Activated T-cell treated with anti-CD3 and anti-CD28 coated beads for 4 hours (primary cell): ENCODE measurements at places on chromosomes 4 and X.

- DNase-seq: no peak
These were observed 89.6 kb downstream of the SORCS2 start for GRCh38 chr4:7281691-7282665.

GRCh38 chrX:42540146-42540545, 237.8 kb downstream of the PPP1R2C start:
- DNase-seq: no peak

- DNase-seq: no peak
These were observed 144.9 kb downstream of the FHIP1A start for GRCh38 chr4:151553874-151554273.

DNA sequence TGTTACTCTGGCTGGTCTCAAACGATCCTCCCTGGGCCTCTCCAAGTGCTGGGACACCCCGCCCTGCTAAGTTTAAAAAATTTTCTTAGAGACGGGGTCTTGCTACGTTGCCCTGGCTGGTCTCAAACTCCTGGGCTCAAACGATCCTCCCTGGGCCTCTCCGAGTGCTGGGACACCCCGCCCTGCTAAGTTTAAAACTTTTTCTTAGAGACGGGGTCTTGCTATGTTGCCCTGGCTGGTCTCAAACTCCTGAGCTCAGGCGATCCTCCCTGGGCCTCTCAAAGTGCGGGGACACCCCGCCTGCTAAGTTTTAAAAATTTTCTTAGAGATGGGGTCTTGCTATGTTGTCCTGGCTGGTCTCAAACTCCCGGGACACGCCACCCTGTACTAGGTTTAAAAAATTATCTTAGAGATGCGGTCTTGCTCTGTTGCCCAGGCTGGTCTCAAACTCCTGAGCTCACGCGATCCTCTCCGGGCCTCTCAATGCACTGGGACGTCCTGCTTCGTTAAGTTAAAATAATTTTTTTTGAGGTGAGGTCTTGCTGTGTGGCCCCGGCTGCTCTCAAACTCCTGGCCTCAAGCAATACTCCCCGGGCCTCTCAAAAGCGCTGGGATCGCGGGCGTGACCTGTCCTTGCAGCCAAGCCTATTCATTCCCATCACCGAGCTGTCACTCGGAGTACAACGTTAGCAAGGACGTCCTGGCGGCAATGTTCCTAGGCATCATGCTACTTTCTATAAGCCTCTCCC, 1.1 kb downstream of the SLC25A6 start:
- no peak for DNase-seq

DNA sequence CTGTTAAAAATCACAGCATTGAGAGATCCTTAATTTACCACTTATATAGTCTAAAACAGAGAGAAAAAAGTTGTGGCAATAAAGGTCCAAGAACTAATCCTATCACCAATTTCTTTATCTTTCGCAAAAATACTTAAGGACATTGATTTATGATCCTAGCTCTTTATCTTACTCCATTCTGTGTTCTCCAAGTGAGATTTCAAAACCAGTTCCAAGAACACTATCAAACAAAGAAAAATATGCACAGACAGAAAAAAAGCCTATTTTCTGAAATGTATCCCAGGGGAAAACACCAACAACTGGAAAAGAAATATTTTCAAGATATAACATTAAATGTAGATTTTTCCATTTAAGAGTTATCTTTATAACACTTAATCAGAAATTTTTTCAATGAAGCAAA, 172.8 kb downstream of the APBB2 start:
- no peak for DNase-seq

- no peak for DNase-seq
These were observed 167.8 kb downstream of the AFAP1 start for GRCh38 chr4:7771541-7772507.

DNA sequence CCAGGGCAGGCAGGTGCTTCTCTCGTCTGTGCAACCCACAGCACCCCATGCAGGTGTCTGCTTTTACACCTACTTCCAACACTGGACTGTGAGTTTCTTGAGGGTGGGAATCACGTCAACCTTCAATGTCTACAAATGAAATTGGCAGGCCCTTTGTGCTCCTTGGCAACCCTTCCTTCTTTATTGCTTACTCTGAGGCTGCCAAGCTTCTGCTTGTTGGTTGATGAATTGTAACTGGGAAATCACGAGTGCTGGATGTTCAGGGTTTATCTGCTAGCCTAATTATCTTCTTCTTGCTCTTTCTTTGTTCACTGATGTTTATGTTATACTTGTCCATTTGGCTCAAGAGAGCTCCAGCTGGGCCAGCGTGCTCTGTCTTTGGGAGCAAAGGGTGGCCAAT, 2.5 kb upstream of the DGAT2L6 start:
- no peak for DNase-seq

- DNase-seq: no peak
These were observed 25.4 kb upstream of the ACSL1 start for GRCh38 chr4:184851200-184851541.

DNA sequence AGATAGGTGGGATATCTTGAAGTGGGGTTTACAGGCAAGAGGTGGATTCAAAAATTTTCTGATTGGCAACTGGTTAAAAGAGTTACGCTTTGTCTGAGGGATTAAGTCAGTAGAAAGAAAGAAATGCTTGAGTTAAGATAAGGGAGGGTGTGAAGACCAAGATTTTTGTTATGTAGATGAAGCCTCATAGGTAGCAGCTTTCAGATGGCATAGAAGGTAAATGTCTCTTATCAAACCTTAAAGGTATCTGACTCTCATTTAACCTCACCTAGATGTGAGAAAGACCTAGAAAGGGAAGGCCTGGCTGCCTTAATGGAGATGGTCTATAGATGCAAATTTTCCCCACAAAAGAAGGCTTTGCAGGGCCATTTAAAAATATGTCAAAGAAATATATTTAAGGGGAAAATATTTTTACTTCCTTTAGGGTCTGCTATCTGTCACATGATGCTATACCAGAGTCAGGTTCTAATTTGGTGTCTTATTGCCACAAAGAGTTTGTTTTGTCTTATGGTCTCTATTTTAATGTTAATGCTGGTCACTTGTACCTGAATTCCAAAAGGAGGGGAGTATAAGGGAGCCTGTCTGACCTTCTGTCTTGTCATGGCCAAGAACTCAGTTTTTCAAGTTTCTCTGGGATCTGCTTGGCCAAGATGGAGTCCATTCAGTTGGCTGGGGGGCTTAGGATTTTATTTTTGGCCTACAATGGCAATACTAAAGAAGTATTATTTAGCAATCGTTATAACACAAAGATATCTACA, 699.1 kb upstream of the AMOT start:
- no peak for DNase-seq

DNA sequence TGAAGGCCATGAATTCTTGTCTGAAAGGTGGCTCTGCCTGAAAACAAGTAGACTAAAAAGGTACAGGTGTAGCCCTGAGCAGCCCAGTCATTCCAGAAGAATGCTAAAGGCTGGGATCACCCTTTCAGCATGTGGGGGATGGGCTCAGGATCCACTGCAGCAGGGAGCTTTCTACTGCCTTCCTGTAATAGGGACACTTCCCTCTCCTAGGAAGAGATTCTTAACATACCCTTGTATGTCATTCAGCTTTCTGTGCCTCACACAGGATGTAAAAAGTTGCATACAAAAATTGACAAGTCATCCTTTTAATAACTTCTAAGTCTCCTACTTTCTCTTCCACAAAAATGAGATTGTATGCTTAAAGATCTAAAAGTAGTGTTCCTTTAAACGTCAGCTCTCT, 123.3 kb downstream of the ZNF518B start:
- no peak for DNase-seq

GRCh38 chr4:60757986-60758680, 442.0 kb upstream of the ADGRL3 start:
- DNase-seq: no peak

GRCh38 chr4:26176598-26177149, 144.1 kb upstream of the RBPJ start:
- no peak for DNase-seq

GRCh38 chr4:169869490-169869889, 111.7 kb upstream of the HPF1 start:
- no peak for DNase-seq

DNA sequence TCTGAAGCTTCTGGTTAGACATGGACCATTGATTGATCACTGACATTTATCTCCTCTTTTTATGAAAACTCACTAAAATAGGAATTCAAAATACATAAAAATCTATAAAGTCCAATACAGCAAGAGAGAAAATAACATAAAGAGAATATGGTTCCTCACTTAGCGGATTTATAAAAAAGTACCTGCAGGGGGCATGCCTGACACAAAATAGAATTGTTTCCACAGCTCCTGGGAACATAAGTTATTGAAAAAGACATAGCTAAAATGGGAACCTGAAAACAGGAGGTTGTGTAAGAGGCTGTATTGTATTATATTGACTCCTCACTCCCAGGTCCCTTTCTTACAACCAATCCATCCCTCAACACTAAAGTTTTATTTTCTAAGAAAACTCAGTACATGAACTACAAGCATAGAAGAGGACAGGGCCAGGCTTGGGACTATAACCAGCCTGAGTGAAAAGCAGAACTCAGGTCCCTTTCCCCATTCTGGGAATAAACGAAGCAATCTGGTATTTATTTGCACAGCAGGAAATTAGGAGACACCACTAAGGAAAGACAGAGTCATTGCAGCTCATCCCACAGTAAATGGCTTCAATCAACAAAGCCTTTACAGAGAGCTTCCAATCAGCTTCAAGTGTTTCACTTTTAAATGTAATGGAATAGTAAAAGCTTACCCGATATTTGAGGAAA, 121.1 kb upstream of the NDST4 start:
- DNase-seq: no peak

DNA sequence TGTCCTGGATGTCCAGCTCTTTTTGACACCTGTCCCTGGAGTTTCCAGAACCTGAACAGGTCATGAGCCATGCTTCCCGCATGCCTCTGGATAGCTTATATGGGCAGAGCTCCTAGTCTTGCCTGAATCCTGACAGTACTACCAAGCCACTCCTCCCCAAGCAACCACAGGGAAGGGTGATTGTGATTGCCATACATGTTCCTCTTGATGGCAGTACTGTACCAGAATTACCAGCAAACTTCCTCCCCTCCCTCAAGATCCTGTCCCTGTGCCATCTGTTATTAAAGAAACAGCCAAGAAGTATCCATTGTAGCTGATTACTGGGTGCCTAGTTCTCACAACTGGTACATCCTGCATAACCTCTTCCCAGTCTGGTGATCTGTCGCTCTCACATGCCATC, 264.3 kb upstream of the AGTR2 start:
- DNase-seq: no peak

DNA sequence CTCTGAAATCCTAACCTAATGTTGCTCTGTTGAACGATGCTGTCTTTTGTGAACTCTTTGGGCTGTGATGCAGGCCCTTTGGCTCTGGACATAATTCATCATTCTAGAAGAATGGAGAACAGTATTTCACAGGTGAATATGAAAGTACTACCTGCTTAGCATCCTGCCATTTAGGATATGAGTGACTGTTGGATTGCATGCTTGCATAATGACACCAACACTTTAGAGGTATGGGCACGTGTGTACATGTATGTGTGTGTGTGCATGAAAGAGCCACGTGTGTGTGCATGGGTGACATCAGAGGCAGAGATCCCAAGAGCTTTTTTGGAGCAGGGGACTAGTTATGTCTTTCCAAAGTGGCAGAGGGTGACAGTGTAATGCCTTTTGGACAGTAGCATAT, 70.2 kb upstream of the ZNF518B start:
- DNase-seq: no peak

- no peak for DNase-seq
These were observed 47.1 kb upstream of the SORBS2 start for GRCh38 chr4:185859111-185859510.

- no peak for DNase-seq
These were observed 534.4 kb upstream of the PCDH10 start for GRCh38 chr4:132614682-132615081.

- no peak for DNase-seq
These were observed 2.0 kb downstream of the SEC24B start for GRCh38 chr4:109435635-109436034.

- DNase-seq: no peak
These were observed 57.2 kb upstream of the BEX4 start for GRCh38 chrX:103157496-103158316.
